ENCODE measurements at places on chromosomes 3 and 15.

DNA sequence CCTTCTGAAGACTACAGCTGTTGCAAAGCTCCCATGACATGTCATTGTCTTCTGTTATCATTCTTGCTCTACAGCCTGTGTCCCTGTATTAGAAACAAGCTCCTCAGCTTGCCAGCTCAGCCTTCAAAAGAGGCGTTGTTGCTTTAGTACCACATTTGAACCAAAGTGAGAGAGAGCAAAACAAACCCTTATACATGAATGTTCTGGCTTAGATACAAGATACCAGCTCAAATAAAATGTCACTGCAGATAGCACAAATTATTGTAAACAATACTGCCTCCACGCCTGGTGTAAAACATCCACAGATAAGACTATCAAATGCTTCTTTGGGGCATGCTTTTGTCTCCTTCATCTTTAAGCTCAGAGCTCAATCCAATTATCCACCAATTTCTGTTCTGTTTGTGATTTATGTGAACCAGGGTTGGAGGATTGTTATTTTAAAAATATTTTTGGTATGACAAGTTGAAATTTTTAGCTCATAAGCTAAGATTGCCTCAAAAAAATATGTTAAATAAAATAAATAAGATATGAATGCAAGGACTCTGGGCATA lies 403.6 kb upstream of the CDIN1 start:
- DNase-seq: no peak

- DNase-seq: no peak
These were observed 63.1 kb downstream of the LPP start for GRCh38 chr3:188217011-188217463.

- DNase-seq: no peak
These were observed 8.2 kb downstream of the ALG3 start for GRCh38 chr3:184240384-184241140.

DNA sequence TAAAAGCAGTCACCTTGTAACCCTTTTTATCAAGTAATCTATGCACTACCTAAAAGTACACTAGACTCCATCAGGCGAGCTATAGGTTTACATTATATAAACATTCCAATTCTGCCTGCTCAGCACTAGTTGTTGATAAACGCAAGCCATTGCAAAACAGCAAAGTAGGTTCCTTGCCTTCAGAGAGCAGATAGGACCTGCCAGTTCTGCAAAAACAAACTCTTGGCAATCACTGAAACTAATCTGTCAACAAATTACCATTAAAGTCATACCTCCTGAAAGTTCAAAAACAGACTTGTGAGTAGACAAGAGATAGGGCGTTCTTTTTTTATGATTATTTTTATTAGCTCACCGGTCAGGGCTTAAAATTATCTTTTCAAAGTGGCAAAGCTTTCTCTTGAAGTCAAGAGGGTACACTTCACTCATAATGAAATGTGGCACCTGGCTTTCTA lies 392.5 kb downstream of the FOXP1 start:
- no peak for DNase-seq

- DNase-seq: peak; percentile 18
These were observed 1032.1 kb downstream of the NTRK3 start for GRCh38 chr15:87224404-87224803.

GRCh38 chr3:171774521-171774920 lies 35.8 kb downstream of the PLD1 start:
- no peak for DNase-seq

DNA sequence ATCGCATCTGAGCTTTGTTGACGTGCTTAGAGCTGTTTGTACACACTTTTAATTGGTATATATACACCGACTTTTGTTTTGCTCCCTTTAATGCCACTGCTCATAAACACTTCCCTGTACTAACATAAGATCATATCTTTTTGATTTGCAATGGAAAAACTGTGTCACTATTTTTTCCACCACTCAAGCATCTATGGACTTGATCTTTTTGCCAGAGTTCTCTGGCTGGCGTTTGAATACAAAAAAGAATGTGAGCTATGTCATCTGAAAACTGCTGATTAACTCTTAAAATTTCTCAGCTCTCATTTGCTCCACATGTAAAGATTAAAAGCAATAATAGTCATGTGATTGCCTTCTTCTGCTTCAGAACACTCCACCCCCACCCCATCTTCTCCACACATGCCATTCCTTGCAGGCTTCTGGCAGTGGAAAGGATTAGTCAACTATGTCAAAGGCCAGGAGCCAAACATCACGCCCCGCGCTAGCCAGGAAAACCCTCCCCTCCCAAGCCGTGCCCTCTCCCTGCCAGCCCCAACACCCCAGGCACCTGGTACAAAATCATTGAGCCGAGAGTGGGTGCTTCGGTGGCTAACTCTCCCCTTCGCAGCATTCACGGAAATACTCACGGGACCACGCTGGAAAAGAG lies 123.4 kb upstream of the MEF2A start:
- DNase-seq: peak; percentile 54

DNA sequence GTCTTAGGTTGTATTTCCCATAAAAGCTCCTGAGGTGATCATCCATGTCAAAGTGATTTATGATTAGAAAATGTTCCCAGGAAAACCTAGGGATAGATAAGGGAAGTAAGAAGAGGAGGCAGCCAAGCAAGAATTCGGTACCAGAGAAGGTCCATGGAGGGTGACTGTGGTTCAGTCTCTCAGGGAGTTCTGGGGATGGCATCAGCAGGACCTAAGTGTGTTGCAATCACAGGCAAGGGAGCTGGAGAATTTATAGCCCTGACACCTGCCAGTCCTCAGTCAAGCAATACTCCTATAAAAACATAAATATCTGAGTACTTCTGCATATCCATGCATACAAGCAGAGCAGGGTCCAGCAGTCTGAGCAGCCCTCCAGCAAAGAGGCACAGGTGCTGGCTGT lies 95.6 kb upstream of the TOPAZ1 start:
- DNase-seq: no peak
